ENCODE measurements at places on chromosomes 2 and 18.

DNA sequence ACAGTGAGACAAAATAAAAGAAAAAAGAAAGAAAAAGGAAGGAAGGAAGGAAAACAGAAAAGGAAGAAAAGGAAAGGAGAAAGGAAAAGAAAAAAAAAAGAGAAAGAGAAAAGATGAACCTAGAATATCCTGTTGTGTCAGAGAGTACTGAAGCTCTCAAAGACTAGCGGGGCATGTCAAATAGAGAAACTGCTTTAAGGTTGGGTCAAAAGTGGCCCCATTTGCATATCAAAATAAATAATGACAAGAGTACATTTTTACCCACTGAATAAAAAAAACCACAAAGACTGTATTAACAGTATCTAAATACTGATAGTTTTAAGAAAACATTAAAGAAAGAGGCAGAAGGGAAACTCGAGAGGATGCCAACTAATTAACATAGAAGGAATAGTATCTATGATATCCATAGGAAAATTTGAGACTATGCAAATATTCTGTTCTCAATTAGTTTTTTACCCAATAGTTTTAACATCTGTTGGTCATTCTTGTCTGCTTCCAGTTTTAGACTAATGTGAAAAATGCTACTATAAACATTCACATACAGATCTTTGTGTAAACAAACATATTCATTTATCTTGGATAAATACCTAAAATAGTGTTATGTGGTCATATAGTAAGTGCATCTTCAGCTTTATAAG is 53.2 kb downstream of the SFXN5 start:
- no peak for DNase-seq

GRCh38 chr2:128608921-128609880 is 290.5 kb upstream of the HS6ST1 start:
- DNase-seq, result no peak

DNA sequence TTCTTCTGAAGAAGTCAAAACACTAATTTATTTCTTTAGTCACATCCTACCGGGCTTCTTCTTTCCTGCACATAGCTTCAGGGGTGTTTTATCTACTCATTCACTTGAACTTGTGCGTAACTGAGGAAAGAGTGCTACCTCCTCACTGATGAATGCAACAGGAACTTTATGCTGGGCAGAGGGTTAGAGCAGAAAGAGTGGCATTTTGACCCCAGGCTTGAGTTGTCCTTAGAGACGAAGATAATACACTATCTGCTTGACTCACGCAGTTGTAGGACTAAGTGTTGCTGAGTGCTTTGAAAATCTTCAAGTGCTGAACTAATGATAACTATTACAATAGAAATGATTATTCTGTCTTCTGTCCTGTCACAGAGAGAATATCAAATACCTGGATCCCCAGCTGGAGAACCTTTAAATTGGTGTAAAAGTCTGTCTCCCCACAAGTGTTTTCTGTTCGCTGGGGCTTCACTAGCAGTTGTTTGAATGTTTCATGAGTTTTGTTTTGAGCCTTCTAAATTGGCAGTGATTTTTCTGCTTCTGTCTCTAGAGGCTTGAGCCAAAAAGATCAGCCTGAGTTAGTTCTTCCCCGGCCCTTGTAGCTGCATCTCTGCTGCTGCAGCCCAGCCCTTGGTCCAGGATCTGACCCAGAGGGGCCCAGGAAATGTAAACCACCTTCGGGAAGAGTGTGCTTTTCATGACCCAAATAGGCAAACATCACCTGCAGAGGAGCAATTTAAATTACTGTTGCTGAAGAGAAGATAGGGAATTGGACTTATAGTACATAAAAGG is 86.3 kb upstream of the LGALSL start:
- DNase-seq, result no peak

DNA sequence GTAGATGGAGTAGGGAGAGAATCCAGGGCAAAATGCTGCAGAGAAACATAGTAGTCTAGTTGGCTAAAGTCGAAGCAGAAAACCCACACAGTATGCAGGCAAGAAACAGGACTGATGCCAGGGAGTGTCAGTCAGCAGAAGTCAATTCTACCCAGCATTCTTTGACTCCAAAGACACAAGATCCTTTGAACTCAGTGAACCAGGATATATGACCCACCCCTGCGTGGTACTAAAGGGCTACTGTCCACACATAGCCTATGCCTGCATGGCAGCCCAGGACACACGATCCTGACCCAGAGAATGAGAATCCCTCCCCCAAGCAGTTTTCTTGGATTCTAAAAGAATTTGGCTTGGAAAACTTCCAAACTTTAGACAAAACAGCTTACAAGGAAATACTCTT is 42.5 kb downstream of the ALK start:
- DNase-seq, result no peak

- no peak for DNase-seq
Measured at GRCh38 chr18:37403100-37403781, 162.4 kb downstream of the CELF4 start.

- DNase-seq, result no peak
Measured at GRCh38 chr18:62420151-62420512, 95.0 kb downstream of the TNFRSF11A start.

DNA sequence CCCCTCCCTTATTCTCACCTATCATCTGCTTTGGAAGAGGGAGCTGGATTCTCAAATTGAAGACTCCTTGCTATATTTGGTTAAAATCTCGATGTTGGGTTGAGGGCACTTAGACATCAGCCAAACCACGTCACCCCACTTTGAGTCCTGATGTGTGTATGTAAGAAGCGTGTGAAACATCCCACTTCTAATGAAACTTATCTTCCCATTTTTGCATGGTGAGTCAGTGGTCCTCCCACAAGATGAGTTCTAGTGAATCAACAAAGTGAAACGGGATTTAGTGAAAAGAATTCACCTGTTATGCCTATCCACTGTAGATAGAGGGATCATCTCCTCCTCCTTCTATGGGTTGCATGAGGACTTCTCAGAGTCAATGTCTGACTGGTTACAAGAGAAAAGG is 51.4 kb upstream of the SPRED2 start:
- no peak for DNase-seq

DNA sequence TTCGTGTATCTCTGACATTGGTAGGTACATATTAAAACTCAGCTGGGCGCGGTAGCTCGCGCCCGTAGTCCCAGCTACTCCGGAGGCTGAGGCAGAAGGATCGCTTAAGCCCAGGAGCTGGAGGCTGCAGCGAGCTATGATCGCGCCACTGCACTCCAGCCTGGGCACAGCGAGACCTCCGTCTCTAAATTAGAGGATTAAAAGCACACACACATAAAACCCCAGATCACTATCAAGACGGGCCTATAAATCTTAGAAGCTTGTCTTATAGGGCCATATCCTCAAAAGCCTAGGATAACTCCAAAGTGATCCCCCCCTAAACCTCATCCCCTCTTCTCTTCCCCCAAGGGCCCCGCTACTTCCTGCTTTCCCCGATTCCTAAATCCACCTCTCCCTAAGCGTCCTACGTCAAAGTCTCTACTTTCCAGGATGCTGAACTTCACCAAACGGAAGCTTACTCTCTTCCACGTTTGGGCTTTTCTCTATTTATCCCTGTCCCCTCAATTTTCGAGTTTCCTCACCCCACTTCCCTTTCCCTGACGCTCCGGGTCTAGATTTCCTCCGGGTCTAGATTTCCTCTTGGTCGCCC is 707 bp downstream of the KRCC1 start:
- DNase-seq, result peak; percentile 18

- no peak for DNase-seq
Measured at GRCh38 chr2:187136646-187137045, 287.7 kb upstream of the ZSWIM2 start.

DNA sequence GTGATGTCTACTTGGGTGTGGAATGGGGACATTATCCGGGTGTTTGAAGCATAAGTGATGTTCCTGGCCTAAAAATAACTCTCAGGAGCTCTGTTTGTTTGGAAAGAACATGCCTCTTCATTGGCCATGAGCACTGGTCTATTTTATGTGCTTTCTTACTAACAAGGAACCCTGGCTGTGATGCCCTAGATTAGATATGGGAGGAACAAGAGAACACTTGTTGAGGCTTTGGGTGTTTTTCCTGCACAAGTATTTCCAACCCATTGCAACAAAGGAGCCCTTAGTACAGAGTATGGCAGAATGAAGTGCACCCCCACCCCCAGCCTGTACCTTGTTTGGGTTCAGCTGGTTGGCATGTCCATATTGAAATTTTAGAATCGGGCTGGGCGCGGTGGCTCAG is 95.9 kb downstream of the SLC4A3 start:
- no peak for DNase-seq

GRCh38 chr2:19380532-19380931 is 22.1 kb upstream of the OSR1 start:
- no peak for DNase-seq

DNA sequence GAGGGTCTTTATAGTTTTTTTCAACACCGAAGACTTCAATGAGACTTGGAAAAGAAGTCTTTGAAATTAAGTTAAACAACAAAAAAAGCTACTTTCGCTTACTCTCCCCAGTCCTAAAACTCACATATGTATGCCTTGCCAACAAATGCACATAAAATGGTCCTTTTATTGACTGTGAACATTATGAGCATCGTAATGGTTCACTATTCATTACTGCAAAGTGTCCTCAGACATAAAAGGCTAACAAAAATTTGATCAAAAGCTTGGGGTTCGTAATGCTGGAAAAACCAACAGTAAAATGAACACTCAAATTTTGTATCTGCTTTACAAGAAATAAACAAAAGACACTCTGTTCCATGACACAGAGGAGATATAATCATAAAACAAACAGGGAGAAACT is 285.3 kb upstream of the SLC8A1 start:
- no peak for DNase-seq

DNA sequence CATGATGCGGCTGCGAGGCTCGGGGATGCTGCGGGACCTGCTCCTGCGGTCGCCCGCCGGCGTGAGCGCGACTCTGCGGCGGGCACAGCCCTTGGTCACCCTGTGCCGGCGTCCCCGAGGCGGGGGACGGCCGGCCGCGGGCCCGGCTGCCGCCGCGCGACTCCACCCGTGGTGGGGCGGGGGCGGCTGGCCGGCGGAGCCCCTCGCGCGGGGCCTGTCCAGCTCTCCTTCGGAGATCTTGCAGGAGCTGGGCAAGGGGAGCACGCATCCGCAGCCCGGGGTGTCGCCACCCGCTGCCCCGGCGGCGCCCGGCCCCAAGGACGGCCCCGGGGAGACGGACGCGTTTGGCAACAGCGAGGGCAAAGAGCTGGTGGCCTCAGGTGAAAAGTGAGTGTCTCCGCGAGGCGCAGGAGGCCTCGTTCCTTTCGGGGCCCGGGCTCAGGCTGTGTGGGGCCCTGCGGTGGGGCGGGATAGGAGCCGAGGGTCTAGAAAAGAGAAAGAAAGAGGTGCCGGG is 520 bp downstream of the GLS start:
- DNase-seq, result no peak

- no peak for DNase-seq
Measured at GRCh38 chr18:64183665-64184064, 34.8 kb upstream of the LINC00305 start.

DNA sequence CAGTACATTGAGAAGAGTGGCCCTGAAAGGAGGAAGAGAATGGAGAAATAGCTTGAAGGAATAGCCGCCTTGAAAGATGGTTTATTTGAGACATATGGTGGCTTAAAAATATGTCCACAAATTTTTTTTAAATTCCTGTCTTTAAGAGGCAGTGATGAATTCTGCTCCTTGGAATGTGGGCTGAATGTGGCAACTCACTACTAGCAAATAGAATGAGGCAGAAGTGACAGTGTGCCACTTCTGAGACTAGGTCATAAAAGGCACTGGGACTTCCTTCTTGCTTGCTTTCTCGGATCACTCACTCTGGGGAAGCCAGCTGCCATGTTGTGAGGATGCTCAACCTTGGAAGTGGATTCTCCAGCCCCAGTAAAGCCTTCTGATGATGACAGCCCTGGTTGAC is 67.0 kb downstream of the FAM161A start:
- DNase-seq, result no peak

DNA sequence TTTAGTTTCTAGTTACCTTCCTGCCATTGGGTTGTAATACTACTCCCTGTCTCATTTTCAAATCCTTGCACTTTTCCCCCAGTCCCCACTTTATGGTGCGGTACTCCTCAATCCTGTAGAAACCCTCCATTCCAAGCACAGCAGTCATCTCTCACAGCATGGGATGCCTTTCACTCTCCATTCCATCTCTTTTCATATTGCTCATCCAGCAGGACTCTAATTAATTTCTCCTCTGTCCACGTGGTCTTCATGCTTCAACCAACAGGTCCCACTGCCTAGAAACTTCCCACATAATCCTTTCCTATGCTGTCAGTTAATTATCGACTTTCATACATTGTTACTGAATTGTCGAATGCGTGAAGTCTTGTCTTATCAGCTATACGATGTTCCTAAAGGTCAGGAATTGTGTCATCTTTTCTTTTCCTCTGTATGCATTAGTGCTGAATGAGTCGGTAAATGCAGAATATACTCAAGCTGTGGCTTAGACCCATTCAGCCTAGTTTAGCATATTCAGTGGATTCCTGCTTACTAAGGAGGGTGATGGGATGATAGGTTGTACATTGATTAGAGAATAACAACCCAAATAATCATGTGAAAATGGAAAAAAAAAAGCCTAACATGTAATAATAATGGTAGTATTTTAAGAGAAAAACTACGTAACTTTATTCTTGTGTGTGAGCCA is 89.7 kb downstream of the CRIM1 start:
- DNase-seq, result no peak

GRCh38 chr18:212780-213179 is 54.4 kb downstream of the USP14 start:
- no peak for DNase-seq

DNA sequence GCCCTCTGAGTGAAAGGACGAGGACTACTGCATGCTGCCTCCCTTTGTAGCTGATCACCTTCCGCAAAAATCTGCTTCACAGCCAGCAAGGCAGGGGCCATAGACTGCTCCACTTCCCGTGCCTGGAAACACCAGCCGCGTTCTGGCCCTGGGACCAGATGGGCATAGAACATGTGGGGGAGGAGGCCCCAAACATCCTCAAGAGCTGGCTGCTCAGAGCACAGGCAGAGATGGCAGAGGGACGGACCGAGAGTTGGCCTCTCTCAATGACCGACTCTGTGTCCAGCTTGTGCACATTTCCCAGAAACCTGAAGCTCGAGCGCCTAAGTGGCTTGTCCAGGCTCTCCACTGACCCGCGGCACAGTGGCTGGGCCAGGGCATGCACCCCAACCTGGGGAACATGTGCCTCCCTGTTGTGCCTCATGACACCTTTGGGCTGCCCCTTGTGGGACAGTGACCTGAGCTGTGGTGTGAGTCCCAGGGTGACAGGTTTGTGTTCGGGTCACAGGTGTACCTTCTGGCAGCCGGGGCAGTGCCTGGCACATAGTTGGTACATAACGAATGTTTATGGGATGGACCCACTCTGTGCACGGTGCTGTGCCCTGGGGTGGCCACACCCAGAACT is 9.1 kb downstream of the KCNF1 start:
- no peak for DNase-seq

GRCh38 chr2:3348767-3349166 is 28.9 kb downstream of the EIPR1 start:
- DNase-seq, result no peak

- no peak for DNase-seq
Measured at GRCh38 chr18:10020171-10020570, 106.4 kb downstream of the VAPA start.

GRCh38 chr2:106764614-106765013 is 121.4 kb downstream of the ST6GAL2 start:
- no peak for DNase-seq
